Activated CD4-positive, alpha-beta T cell treated with anti-CD3 and anti-CD28 coated beads, Interleukin-2, Interleukin-6, amounts not matched to agents 100 ng/mL and 50 ng/mL, durations not matched to agents 16 hours and 8 hours (primary cell): ENCODE measurements at places on chromosomes 7 and 10.

- no peak for DNase-seq
Observed at GRCh38 chr7:101535351-101535751, 93.7 kb downstream of the MYL10 start.

- no peak for DNase-seq
Observed at GRCh38 chr10:9244864-9245263, 1190.4 kb downstream of the GATA3 start.

DNA sequence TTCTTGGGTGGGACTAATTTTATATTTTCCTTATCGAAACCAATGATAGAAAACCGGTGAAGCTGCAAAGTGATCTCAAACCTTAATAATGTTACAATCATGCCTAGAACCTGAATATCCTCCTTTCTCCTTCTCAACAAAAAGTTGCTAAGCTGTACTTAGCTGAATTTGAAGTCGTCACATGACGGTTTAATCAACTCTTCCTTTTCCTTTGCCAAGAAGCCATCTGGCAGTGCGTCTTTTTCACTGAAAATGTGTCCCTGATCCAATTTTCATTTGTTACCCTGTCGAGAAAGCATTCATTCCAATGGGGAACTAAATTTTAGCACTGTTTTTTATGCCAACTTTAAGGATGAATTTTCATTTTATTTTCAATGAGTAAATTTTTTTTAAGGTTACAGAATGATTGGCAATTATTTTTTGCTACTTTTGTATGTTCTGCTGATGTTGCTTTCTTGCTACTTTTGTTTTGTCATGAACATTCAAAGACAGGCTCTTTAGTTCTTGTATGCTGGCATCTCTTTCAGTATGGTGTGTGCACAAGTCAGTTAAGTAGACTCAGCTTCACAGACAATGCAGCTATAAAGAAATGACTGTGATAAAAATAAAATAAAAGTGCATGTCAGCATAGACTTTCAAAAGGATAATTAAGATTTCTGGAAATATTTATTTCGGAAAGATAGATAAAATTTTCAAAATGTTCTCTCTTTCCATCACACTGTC is 980.0 kb downstream of the DNAJB9 start:
- no peak for DNase-seq

GRCh38 chr10:22133749-22134624 is 83.8 kb downstream of the EBLN1 start:
- no peak for DNase-seq

DNA sequence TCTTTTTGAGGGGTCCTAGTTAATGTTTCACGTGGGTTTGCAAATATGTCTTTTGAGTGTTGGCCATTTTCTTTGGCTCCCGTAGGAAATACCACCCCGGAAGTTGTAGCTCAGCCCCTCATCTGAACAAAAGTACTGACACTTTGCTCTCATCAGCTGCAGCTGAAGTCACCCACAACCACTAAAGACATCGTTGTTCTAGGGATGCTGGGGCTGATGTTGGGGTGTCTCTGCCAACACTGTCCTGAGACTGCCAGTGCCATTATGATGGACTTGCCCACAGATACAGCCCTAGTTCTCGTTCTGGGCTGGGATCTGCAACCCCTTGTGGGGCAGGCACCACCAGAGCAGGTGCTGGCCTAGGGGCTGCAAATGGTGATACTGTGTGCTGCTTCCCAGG is 82.6 kb upstream of the ARHGAP21 start:
- no peak for DNase-seq

DNA sequence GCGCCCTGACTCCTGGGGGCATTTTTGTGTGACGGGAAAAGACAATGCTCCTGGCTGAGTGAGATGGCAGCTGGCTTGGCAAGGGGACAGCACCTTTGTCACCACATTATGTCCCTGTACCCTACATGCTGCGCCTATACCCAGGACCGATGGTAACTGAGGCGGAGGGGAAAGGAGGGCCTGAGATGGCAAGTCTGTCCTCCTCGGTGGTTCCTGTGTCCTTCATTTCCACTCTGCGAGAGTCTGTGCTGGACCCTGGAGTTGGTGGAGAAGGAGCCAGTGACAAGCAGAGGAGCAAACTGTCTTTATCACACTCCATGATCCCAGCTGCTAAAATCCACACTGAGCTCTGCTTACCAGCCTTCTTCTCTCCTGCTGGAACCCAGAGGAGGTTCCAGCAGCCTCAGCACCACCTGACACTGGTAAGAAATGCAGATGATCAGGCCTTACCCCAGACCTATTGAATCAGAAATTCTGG is at the start of gene ARMS2:
Gene ARMS2, plus strand, starts transcription at position 51 of the 478 bp plus-strand sequence. Its CDS starts 75 bp downstream, at position 126.
- DNase-seq: no peak

GRCh38 chr10:124619195-124619594 is 125.0 kb downstream of the FAM53B start:
- no peak for DNase-seq

DNA sequence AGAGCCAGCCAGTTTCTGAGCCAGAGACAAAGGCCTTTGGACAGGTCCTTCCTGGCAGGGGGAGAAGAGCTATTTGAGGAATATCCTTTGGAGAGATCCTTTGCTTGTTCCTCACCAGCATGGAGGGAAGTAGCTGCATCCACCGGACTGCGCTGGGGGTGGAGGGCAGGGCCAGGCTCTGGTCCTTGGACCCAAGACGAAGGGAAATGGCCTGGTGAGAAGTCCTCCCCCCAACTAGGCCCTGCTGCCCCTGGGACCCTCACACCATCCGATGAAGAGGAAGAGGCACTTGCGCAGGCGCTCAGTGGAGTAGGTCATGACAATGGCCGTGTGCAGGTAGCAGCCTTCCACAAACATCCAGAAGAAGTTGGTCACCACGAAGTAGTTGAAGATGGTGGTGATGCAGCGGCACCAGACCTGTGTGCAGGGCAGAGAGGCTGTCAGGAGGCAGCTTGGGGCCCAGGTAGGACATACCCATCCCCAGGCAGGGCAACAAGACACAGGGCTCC is 19.8 kb downstream of the CRHR2 start:
- no peak for DNase-seq

DNA sequence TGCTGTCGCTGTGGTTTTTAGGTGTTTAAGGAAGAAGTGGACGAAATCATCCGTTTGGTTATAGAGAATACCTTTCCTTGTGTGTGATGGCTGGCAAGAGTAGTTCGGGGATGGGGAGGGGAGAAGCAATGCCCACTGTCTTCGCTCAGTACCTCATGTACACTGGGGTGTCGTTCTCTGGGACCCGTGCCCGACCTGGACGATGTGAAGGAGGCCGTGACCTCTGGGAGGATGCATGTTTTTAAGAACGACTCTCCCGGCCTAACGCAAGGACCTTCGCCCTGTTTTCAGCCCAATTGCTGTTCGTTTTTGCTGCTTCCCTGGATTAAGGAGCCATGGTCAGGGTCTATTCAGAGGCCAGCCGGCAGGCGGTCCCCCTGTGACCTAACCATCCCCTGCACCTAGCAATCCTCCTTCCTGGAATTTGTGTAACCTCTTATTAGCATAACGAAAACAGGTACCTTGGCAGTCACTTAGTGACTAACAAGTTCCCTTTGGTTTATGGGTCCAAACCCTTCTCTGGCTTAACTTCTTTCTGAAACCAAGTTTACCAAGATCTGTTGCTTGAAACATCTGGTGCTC is 1.3 kb downstream of the NFE2L3 start:
- DNase-seq: peak; percentile 53

DNA sequence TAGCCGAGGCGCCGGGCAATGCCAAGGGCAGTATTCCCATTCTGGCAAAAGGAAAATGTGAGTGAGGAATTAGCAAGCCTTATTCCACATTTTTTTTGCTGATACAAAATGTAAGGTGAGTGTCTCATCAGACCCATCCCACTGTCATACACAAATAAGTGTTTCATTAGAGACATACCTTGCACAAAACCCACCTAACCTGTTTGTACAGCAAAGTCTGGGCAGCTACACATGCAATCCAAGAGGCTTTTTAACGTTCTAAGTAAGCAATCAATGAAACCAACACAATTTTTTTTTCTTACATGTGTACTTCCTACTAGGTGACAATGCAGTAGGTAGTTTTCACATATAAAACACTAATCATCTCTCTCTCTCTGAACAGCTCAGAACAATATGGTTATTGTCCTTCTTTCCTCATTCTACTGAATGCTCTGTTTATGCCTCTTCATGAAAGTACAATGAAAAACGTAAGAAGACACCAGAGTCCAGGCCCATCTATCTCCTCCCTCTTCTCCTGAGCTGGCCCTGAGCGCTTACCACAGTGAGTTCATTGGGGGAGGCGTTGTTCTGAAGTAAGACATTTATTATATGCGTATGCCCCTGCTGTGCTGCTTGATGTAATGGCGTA is 217.2 kb downstream of the ANK3 start:
- no peak for DNase-seq

DNA sequence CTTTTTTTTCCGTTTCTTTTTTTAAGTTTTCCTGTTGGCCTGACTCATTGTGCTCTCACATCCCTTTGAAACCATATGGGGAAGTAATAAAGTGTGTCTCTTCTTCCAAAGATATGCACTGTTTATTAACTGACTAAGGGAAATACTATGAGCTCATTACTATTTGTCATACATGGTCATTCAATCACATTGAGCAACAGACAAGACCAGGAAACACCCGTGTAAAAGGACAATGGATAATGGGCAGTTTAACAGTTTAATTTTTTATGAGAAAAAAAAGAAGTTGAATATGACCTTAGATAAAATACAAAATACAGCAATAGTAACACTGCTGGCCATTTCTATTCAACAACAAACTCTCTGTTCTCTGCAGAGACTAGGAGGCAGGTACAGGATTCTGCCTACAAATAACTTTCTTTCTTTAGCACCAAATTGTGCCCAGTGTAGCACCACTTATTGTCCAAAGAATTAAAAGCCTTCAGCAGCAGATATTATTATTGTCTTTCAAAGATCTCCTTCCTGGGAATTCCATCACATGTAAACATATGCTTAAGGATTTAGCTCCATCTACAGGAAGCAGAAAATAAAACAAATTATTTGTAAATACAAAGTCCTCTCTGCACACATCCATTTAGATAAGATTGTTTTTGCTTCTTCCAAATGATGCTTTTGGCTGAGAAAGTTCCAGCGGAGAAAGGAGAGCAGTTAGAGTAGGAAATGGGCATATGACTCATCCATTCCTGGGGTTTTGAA is 55.0 kb upstream of the AKR1E2 start:
- no peak for DNase-seq

DNA sequence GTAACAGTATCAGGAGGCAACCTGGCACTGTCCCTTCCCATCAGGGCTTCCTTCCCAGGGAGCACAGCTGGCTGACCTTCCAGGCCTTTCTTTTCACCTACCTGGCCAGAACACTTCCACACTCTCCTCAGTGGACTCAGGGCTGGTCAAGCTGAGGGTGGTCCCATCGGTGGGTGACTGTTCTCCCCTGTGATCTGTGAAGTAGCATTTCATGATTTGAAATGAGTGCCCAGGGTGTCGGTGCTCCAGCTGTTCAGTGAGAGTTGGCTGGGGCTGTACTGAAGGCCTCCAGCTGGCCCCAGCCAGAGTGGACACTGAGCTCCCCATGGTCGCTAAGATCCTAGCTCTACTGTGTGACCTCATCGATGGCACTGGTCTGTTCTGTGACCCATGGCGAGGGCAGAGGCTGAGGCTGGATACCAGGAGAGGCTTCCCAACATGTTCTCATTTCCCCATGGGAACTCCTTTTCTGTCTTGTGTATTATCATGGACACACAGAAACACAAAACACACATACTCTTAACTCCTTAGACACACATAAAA is at the start of gene FAM170B:
Gene FAM170B, minus strand, starts transcription at position 316 of the 543 bp plus-strand sequence. Its CDS starts 103 bp downstream, at position 213.
- DNase-seq: no peak

- no peak for DNase-seq
Observed at GRCh38 chr7:142439739-142440138, 181.9 kb upstream of the PRSS58 start.

GRCh38 chr7:51706851-51707250 is 390.2 kb upstream of the COBL start:
- DNase-seq: no peak

DNA sequence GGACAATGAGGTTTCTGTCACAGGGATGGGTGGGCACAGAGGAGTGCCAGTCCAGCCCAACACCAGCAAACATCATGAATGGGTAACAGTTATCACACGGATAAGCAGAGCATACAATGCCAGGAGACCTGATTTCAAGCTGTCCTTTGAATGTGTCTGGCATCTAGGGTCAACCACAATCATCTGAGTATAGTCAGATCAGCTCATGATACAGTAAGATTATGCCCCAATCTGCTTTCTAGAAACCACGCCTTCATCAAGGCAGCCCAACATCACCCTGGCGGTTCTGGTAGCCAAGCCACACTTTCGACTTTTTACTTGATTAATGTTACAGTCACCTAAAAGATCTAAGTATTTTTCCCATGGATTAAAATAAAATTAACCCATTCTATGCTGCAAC is 10.5 kb downstream of the FAM171A1 start:
- DNase-seq: no peak

GRCh38 chr7:149766135-149766675 is 7.2 kb downstream of the ZNF467 start:
- DNase-seq: no peak

GRCh38 chr7:36219429-36219828 is 66.4 kb downstream of the EEPD1 start:
- DNase-seq: no peak

- DNase-seq: no peak
Observed at GRCh38 chr7:32941181-32941580, 16.1 kb upstream of the FKBP9 start.

DNA sequence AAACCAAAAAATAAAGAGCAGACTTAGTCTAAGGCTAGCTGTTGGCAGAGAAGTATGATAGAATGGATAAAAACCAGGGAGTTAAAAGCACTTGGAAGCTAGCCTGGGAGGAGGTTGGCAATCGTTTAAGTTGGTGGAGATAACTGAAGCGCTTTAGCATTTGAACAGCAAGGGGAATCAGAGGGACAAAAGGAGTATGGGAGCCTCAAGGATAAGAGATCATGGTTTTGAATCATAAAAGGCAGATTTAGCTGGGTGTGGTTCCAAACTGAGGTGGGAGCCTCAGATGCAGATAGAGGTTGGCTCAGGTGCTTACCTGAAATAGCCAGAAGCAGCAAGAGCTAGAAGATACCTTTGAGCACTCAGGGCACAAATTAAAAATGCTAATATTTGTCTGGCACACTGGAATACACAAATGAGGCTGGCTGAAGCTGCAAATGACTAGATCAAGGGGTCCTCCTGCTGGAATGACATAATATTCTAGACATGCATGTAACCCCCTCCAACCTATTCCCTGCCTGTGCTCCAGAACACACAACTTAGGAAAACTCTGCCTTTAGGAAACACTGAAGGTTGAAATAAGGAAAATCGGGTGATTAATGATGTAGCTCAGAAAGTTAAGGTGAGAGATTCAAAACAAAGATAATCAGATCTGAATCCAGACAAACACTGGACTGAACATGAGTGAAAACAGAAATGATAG is 372.3 kb upstream of the LRRN3 start:
- no peak for DNase-seq

DNA sequence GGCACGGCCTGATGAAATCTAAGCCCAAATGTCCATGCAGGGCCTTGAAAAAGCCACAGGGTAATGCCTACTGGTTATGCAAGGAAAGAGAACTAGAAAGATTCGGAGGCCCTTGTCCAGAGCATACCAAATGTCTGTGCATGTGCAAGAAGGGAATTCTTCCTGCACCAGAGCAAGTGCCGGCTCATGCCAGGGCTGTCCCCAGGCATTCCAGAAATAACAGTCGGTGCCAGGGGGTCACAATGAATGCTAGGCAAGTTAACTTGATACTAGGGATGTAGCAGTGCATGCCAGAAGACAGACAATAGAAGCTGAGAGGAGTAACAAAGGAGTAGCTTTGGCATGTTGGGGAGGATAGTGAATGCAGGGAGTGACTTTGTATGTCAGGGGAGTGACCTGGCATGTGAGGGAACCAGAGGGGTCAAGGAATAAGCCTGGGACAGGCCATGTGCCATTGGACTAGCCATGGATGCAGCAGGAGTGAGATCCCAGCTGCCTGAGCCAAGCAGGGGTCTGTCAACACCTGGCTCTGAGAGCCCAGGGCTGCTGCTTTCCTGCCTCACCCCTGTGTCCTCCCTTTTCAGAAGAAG is 119.5 kb upstream of the UNC5B start:
- no peak for DNase-seq
